Choroid plexus epithelial cell (primary cell): ENCODE measurements at places on chromosomes 3 and 15.

- peak; percentile 57 for DNase-seq
Measured at GRCh38 chr3:39088889-39089288, 18.5 kb downstream of the GORASP1 start.

GRCh38 chr3:106206146-106206545 is 337.3 kb upstream of the CBLB start:
- peak; percentile 65 for DNase-seq

DNA sequence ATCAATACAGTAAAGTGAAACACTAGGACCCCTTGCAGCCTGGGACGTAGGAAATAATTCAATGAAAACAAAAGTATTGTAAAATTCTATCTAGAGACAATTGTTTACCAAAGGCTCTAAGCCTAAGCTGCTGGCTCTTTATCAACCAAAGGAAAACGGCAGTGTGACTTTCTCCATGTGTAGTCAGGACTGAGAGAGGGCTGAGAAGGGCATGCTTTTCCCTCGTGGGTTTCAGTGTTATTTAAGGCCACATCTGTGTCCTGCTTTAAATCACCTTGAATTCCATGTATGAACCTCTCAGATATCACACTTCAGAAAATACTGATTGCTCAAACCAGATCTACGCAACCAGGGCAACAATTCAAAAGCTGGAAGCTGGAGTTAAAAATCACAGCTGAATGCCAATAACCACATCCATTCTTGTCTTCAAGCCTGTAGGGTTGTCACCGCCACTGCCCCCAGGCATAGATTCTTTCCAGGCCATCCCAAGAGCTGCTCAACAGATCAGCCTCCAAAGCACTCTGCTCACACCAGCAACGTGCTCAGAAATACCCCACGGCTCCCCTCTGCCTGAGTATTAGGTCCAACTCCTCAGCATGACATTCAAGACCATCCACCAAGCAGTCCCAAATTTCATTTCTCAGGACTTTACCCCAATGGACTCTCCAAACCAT is 124.0 kb downstream of the SRGAP3 start:
- DNase-seq, result no peak

- DNase-seq, result no peak
Measured at GRCh38 chr3:99635348-99635747, 3.0 kb upstream of the COL8A1 start.

- DNase-seq, result peak; percentile 54
Measured at GRCh38 chr3:196813903-196814302, 53.8 kb upstream of the SENP5 start.

GRCh38 chr15:54820811-54821210 is 375.9 kb downstream of the RSL24D1 start:
- DNase-seq, result no peak

DNA sequence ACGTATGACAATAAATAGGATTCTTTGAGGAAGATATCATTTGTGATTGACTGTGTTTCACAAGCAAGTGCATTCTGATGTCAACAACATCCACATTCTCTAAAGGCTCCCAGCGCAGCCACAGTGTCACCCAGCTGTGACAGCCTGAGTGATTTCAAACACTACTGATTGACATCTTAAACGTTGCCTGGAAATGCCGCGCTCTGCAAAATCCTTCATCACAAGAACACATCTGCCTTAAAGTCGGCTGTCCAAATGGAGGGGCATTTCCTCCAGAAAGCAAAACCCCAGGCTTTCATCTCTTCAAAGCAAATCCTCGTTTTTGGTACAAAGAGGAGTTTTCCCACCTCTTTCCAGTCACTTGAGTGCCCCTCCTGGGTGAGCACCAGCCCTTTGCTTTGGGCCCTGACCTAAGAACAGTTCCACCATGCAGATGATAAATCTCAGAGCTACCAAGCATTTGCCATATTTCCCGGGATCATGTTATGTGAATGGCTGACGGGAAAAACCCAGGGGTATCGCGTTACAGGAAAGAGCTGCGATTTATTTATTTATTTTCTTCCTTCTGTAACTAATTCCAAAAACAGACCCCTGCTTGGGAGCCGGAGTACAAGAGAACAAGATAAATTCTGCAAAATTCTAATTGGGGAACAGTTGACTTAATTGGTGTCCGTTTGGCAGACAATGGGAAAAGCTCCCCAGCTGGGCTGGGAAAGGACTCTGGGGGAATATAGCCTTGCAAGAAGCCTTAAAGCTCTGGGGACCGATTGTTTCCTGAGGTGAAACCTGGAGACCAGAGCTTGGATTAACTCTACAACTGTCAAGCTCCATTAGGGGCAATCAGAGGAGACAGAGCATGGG is 703.8 kb upstream of the NR2F2 start:
- DNase-seq, result peak; percentile 60

DNA sequence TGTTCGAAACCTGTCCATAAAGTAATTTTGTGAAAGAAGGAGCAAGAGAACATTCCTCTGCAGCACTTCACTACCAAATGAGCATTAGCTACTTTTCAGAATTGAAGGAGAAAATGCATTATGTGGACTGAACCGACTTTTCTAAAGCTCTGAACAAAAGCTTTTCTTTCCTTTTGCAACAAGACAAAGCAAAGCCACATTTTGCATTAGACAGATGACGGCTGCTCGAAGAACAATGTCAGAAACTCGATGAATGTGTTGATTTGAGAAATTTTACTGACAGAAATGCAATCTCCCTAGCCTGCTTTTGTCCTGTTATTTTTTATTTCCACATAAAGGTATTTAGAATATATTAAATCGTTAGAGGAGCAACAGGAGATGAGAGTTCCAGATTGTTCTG is 44.4 kb downstream of the AGTR1 start:
- DNase-seq, result no peak

DNA sequence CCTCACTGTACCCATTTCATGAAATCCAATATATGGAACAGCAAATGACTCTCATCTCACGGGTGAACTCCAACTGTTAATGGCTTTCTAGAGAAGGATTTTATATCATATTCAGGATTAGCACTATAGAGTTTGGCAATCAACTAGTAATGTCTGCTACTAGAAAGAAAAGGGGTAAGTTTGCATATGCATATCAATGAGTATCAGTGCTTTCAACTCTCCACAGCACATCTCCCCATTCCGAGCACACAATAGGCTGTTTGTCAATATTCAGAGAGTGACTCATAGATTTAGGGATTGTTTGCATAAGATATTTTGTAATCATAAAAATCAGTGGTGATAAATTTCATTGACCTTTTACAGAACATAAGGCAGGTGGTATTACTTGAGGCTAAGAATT is 163.2 kb upstream of the LMCD1 start:
- no peak for DNase-seq

DNA sequence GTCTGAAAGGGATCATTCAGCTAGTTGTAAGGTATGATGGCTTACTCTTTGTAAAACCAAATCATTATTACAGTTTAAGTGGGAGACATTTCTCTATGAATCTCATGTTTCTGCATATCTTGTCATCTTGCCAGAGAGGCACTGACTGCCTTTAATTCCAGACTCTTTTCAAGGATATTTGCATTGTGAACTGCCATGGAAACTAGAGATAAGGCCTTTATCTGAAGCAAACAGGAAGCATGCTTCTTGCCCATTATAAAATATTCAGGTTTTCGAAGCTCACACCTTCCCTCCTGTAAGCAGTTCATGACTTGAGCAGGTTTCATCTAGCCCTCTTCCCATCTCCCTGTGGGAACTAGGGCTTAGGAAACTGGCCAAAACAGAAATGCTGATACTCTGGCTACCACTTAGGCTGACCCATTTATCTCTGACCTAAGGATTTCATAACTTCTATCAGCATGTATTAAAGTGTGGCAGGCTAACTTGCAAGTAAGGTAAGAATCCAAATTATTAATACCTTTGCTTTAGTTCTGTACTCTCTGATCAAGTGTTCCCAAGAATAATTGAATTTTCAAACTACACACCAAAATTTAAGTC is 326.6 kb upstream of the ALCAM start:
- DNase-seq, result peak; percentile 72

GRCh38 chr3:149620291-149621020 is 37.4 kb downstream of the WWTR1 start:
- peak; percentile 79 for DNase-seq

DNA sequence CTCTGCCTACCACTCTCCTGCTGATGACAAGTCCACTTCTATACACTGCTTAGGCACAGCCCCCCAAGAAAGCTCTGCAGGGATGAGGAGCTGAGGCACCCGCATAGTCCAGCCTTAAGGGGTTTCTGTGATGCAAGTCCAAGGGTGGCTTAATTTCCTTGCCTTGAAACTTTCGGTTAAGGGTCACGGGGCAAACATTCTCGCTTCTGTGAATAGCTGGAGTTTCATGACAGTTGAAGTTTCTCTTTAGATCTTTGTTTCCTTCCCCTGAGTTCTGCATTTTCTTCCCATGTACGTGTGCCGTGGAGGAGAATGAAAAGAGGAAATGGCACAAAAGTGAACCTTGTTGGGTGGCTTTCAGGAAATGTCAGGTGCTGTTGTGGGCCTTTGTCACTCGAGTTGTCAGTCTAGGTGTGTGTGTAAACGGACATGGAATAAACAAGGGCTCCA is 7.0 kb downstream of the GPR160 start:
- no peak for DNase-seq

DNA sequence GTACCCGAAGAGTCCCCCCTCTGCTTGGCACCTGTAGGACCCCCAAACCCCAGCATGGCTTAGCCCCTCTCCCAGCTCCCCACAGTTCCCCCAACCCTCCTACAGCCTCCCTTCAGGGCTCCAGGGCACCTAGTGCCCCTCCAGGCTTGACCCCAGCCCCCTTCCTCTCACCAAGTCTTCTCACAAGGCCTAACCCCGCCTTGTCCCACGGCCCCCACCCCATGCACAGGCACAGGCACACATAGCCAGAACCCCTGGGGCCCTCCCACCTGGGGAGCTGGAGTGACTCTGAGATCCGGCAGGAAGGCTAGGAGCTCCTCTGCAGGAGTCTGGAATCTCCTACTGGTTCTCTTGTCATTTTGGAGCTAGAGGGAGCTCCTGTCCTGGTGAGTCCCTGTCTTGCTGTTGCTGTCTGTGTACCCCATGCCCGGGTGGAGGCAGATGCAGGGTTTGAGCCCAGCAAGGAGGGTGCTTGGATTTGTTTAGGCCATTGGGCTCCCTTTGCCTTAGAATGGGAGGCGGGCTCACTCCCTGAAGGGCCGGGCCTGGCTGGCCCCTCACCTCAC is 39.6 kb downstream of the KLF13 start:
- peak; percentile 40 for DNase-seq

DNA sequence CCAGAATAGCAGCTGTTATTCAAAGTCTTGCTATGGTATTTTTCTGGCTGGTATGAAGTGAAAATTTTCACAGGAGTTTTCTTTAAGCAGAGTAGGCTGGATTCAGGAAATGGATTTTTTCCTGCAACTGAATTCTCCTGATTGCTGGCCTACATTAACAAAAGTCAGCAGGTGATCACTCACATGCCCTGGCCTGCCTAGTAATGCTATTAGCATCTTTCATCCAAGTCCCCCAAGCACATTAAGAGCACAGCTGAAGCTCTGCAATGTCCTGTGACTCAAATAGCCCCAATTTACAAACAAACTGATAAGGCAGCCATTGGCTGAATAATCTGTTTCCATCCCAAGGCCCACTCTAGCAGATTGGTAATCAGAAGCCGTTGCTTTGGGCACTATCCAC is 688.3 kb upstream of the LMCD1 start:
- no peak for DNase-seq

DNA sequence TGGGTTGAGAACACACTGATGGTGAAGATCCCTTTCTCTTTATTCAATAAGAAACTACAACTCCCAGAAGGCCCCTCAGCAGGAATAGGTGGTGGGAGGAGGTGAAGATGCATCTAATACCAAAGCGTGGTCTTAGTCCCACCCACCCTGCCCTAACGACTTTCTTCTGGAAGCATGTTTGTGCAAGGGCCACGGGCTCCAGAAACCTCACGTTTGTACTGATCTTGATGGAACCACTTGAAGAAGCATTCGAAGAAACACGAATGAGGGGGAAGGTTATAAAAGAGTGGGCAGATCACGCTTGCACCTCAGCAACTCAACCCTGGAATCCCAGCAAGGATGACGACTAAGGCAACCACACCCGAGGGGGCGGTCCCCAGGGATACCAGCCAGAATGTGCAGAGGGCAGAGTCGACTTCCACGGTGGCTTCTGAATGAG is 10.6 kb upstream of the SLC25A36 start:
- no peak for DNase-seq

GRCh38 chr3:175238801-175239200 is 379.7 kb downstream of the NAALADL2 start:
- DNase-seq, result no peak

GRCh38 chr3:12187448-12188327 is 29.0 kb upstream of the TIMP4 start:
- peak; percentile 77 for DNase-seq

DNA sequence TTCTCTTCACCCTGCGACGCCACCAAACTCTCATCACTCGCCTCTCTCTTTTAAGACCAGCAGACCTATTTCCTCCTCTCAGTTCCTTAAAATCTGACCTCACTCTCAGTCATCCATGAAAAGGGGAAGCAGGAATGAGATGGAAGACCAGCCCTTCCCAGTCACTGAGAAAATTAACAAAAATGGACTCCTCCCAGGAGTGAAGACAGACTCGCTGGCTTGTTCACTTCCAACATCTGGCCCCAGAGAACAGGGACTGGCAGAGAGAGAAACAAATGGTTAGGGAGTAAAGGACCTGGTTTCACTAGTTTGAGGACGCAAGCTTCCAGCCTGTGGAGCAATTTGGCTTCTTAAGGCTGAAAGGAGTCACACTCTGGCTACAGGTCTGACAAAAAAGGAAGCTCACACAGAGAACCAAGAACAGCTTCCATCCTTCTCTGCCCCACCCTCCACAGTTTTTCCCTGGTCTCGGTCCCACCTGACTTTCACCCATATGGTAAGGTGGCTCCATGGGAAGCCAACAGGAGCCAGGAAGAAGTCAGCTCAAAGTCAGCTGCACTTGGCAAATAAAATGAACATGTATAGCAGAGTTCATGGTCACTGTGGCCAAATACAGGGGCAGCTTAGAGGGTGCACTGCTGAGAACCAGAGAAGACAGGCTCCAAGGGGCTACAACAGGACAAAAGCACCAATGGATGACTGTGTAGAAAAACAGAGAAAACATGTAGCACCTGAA is 57.2 kb downstream of the ITGB5 start:
- DNase-seq, result no peak

GRCh38 chr3:18443665-18444594 is 18.8 kb upstream of the SATB1 start:
- DNase-seq, result no peak

- DNase-seq, result no peak
Measured at GRCh38 chr3:150602426-150603152, 532 bp upstream of the SELENOT start.

DNA sequence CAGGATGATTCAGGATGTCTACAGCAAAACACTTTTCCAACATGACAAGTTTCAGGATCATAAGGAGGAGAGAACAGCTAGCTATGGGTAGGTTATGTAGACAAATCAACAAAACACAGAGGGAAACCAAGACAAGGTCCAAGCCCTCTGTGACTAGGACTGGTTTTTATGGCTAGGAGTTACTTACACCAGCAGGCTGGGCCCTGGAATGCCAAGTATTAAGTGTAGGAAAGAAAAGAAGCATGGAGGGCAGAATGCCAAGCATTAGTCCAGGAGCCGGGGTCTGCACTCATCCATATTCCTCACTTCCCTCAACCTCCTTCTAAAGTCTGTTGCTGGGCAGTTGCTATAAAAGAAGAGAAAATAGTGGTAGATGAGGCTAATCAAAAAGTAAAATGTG is 35.3 kb upstream of the PPP2R3A start:
- DNase-seq, result peak; percentile 23

GRCh38 chr15:87827131-87827530 is 429.4 kb downstream of the NTRK3 start:
- DNase-seq, result peak; percentile 71

GRCh38 chr3:158683230-158683962 is 10.9 kb upstream of the LXN start:
- DNase-seq, result peak; percentile 90

- no peak for DNase-seq
Measured at GRCh38 chr3:16793321-16793720, 91.4 kb upstream of the PLCL2 start.
